ENCODE measurements at places on chromosomes 7 and 10.

DNA sequence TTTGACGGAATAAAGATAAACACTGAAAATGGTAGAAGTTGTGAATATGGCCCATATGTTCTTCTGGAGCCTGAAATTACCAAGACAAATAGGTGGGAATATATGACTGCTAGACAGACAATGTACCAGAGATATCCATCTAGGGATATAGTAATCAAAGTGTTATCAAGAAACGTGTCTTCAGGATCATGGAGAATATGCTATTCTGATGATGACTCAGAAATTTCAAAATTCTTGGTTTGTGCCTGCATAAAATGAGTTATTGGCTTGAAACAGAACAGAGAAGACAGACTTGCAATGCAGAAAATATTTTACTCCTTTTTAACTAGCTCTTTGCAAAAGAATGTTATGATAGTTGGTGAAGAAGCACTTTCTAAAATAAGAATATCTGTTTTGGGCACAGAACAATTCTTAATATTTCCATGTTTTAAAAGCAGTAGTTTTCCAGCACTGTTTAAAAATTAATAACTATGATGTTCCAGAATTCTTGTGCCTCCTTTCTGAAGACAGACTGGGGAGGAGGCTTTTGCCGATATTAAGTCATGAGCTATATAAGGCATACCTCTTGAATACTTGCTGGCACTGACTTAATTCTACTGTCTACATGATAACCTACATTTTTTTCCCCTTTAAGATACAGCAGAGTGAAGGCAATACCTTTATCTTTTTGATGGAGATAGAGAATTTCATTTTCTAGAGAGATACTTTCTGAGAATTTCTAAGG, 34.4 kb upstream of the CABCOCO1 start:
- no peak for DNase-seq

GRCh38 chr7:4042402-4043045, 639.6 kb upstream of the FOXK1 start:
- no peak for DNase-seq

- DNase-seq = no peak
Observed at GRCh38 chr7:113371416-113372043, 253.2 kb upstream of the SMIM30 start.

- no peak for DNase-seq
Observed at GRCh38 chr7:132577206-132578049, 1.2 kb upstream of the PLXNA4 start.

DNA sequence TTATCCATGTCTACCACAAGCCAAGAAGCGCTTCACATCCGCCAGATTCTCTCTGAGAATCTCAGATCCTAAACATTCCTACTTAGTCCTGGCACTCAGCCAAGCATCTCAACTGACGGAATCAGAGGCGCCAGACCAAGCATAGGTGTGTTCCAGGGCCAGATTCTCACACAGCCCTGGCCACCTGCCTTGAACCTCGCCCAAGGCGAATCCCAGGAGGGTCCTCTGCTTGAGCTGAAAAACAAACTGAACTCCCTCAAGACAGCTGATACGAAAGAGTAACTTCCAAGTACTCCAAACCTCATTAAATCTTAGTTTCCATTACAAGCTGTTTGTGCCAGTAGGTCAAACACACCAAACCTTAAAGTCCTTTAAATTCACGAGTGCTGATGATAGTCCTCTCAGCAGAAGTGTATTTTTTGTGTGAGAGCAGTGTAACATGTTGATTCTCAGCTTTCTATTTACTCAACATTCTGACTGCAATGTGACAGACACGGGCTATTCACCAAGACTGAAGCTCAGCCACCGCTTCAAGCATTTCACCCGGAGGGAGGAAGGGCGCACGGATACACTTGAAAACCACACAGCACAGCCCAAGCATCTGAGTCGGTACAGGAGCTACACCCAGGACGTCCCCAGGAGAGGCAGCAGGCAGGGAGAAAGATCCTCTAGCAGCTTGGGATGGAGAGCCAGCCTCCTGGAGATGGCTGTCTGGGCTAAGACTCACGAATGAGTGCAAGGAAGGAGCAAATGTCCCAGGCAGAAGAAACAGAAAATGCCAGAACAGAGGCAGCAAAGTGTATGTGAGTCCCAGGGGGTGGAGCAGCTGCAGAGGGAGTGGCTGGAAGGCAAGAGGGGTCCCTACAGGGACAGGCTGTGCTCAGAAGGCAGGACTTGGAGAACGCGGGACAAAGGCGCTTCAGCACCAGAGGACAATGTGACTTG, 6.0 kb downstream of the PARD3 start:
- no peak for DNase-seq

- DNase-seq = no peak
Observed at GRCh38 chr7:151987748-151988529, 31.7 kb downstream of the GALNTL5 start.

- DNase-seq = no peak
Observed at GRCh38 chr10:77605466-77605865, 32.1 kb downstream of the KCNMA1 start.

DNA sequence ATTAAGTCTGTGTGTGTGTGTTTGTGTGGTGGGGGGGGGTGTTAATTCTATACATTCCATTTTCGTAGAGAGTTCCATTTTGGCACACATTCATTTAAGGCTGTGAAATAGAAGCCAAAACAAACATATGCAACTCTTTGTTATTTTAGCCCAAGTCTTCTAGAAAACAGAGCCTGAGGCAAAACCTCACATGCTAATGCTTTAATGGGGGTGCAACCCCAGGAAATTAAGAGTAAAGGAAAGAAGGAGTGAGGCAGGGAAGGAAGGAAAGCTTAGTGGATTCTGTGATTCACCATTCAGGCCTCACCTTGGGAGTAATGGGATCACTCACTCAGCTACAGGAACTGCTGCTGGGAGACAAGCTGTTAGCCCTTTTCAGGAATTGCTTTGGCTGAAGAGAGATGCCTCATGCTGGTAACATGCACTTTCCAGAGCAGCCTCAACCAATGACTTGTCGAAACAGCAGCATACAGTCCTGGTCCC, 73.0 kb upstream of the CTTNBP2 start:
- no peak for DNase-seq

DNA sequence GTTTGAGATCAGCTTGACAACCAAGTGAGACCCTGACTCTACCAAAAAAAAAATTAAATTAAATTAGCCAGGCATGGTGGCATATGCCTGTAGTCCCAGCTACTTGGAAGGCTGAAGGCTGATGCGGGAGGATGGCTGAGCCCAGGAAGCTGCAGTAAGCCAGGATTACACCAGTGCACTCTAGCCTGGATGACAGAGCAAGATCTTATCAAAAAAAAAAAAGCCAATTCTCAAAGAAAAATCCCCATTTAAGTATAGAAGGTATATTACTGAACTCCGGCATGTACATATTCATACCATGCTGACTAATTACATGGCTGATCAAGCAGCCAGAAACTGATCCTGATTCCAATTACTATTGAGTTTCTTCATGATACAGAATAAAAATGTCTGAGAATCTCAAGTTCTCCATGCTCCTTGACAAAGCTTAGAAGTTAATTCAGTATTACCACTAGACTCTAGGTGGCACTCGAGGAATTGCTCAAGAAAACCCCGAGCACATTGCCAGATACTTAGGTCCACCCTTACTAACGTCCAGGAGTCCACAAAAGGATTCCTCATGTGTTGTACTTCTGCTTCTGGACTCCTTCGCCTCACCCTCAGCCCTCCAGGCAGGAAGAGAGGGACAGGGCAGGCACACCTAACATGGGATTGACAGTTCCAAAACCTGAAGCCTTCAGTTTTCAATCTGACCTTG, 148.9 kb downstream of the PARD3 start:
- no peak for DNase-seq

DNA sequence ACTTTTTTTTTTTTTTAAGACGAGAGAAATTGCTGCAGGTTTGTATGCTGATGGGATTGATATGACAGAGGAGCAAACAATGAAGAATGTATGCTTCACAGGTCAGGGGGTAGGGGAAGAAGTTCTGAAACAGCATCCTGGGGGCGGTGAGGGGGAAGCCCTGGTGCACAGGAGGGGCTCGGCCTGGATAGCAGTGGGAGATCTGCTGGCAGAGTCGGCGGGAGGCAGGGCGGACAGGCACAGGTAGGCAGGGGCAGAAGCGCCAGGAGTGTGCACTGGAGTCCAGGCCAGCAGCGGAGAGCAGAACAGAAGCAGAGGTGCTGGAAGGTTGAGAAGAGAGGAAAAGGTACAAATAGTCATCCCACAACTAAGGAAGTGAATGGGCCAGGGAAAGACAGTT, 175.4 kb downstream of the SNX10 start:
- no peak for DNase-seq

GRCh38 chr10:71842422-71842821, 8.6 kb downstream of the PSAP start:
- no peak for DNase-seq

DNA sequence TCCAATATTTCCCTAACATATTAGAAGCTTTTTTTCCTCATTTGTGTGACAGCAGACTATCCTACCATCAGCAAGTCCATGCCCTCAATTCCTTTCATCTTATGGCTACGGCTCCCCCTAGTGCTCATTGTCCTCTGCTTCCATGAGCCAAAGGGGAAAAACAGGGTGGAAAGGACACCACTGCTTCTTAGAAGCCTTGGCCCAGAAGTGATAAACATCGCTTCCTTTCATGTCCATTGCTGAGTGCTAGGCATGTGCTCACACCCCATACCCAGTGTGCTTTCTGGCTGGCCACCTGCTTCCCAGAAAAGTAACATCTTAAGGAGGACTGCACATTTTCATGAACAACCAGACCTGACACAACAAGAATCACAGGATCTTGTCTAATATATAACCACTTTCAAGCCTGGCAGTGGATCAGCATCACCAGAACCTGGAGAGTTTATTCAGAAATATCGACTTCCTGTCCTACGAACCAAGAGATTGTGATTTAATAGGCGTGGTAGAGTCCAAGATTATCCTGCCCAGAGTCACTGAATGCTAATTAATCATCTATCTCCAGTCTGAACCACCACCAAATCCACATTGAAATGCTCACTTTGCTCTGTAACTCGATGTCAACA, 650.5 kb upstream of the SORCS1 start:
- no peak for DNase-seq

- peak; percentile 28 for DNase-seq
Observed at GRCh38 chr7:37365405-37365804, 83.3 kb downstream of the ELMO1 start.

GRCh38 chr10:110649347-110650264, 5.5 kb downstream of the RBM20 start:
- no peak for DNase-seq

DNA sequence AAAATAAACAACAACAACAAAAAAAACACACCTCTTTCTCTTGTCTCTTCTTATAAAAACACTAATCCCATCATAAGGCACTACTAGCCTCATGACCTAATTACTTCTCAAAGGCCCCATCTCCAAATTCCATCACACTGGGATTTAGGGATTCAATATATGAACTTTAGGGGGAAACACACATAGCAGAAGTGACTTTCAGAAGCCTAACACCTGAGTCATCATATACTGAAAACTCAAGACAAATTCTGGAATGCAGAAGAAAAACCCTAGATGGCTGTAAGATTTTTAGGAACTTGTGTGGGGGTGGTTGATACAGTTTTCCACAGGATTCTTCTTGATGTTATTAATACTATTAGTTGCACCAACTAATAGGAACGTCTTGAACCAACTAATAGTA, 33.7 kb upstream of the CSTF2T start:
- DNase-seq = no peak

DNA sequence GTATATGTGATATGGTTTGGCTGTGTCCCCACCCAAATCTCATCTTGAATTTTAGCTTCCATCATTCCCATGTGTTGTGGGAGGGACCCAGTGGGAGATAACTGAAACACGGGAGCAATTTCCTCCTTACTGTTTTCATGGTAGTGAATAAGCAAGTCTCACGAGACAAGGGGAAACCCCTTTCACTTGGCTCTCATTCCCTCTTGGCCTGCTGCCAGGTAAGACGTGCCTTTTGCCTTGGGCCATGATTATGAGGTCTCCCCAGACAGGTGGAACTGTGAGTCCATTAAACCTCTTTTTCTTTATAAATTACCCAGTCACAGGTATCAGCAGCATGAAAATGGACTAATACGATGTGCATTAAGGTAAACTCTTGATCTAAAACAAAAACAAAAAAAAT, 357.1 kb upstream of the AOAH start:
- DNase-seq = no peak

- no peak for DNase-seq
Observed at GRCh38 chr7:30928254-30928872, 16.7 kb downstream of the AQP1 start.

GRCh38 chr10:47457826-47458225, 26.1 kb downstream of the ANXA8 start:
- DNase-seq = no peak

- no peak for DNase-seq
Observed at GRCh38 chr10:20247891-20248708, 431.9 kb downstream of the PLXDC2 start.

DNA sequence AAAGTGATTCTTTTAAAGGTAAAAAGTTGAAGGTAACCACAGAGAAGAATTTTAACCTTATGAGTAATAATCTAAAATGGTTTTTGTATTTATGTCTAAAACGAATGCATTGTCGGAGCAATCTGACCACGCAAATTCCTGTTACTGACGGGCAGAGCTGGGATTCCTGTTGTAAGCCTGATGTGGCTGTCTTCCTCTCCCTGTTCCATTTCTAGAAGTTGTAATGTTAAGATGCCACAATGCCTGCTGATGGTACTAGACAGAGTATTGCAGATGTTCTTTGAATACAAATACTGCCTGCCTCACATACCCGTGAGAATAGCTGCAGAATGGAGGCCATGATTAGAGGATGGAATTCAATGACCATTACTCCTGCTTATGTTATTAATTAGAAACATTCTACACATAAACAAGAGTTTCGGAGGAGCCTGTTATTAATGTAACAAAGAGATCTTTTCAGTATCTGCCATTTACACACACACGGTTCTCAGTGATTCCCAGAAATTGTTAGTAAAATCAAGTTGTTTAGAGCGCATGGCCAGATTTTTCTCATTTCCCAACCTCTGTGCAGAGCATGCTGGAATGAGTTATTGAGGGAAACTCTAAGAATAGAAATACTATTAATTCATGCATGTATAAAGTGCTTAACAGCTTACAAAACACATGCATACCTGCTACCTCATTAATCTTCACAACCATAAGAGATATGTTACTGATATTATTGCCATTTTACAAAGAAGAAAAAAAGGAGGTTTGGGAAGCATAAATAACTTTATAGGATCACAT, 196.8 kb downstream of the PTN start:
- no peak for DNase-seq

DNA sequence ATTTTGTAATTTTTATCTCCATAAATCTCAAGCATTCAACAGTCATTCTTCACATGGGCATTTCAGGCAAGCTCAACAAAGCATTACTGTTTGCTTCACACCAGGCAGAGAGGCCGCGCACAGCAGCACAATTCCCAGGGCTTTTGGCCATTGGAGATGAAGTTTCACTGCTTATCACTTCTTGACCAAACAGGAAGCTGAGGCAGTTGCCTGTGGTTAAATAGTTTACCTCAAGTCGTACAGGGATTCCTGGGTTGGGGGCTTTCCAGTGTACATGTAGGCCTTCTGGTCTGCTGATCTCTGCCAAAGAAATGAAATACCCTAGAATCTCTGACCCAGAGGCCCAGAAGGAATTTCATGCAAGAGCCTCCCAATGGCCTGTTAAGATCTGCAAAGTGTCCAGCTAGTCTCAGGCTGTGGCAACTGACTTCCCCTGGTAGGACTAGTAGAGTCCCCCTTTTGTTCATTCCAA, 11.2 kb upstream of the PRDX3 start:
- no peak for DNase-seq

GRCh38 chr7:51315393-51316261, 982 bp downstream of the COBL start:
- no peak for DNase-seq
